Osteoblast (primary cell): ENCODE measurements at places on chromosomes 11 and 22. TPM values are rescaled to one million over a fixed set of nuclear protein-coding genes. Genes with fewer than 3 reads are reported as not detected.
A peak's percentile ranks its signal among the peaks of the same experiment; 100 is the strongest.

DNA sequence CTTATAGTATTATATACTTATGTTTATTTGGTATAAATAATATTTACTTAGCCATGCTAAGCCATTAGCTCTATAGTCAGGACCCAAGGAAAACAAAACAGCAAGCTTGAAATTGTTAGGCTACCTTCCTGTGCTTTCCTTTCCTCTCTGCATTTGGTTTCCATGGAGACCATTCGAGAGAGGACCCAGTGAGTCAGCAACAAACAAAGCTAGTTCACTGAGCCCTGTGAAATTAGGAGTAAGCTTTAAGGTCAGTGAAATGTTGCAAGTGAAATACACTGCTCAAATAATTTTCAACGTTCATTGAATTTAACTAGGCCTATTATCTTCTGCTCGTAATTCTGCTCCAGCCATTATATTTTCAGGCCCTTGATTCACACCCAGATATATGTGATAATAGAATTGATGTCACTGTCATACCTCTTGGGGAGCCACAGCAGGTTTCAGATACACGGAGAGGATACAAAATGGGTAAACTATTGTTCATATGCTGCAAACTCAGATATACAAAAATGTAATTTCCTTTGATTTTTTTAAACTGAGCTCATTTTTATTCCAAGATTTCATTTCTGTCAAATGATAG lies 9.1 kb upstream of the OR10D3 start:
- peak; percentile 60 for DNase-seq

DNA sequence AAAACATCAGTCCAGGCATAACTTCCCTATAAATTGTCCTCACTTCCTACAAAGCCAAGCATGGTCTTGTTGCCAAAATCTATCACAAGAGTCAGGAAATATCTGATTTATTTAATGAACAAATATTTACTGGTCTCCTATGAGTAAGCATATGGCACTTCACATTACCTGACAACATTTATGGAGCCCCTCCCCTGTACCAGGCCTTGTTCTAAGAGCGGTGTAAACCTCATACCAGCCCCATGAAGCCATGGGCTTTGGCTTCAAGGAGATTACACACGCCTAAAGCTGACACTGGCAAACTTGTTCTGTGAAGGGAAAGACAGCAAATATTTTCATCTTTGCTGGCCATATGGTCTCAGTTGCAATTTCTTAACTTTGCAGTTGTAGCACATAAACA lies 43.0 kb upstream of the EIF3D start:
- no peak for DNase-seq

The PARVB gene
- total RNA-seq = 24.5 and 29.3 TPM in 2 replicates

The TYR gene
- not detected in 2 replicates for total RNA-seq

The MAPK8IP1 gene
- 8.0 and 9.7 TPM in 2 replicates for total RNA-seq

DNA sequence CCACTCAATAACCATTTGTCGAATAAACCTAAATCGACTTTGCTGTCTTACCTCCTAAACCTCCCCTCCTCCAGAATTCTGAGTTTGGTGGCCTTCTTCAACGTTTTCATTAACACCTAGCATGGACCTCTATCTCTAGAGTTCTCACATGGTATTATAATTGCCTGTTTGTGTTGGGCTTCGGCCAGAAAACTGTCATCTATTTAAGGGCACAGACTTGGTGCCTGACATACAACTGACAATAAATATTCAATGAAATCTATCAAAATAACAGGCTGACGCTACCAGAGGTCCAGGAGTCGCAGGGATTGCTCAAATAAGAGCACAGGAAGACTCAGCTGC lies 687 bp downstream of the ALKBH8 start:
- no peak for DNase-seq

The UBQLNL gene
- 0.29 and 0.36 TPM in 2 replicates for total RNA-seq

The HBB gene
- not detected in 2 replicates for total RNA-seq

- DNase-seq = no peak
These were observed 5.7 kb downstream of the NF2 start for GRCh38 chr22:29609139-29609538.

- no peak for DNase-seq
These were observed 914.5 kb downstream of the METTL15 start for GRCh38 chr11:29022676-29023075.

GRCh38 chr11:124081483-124081882 lies 33.8 kb upstream of the VWA5A start:
- no peak for DNase-seq

The BIRC3 gene
- total RNA-seq = 1.2 and 1.8 TPM in 2 replicates

The TRIOBP gene
- 144 and 162 TPM in 2 replicates for total RNA-seq

GRCh38 chr22:43945632-43946383 lies 9.4 kb upstream of the SAMM50 start:
- peak; percentile 96 for DNase-seq

DNA sequence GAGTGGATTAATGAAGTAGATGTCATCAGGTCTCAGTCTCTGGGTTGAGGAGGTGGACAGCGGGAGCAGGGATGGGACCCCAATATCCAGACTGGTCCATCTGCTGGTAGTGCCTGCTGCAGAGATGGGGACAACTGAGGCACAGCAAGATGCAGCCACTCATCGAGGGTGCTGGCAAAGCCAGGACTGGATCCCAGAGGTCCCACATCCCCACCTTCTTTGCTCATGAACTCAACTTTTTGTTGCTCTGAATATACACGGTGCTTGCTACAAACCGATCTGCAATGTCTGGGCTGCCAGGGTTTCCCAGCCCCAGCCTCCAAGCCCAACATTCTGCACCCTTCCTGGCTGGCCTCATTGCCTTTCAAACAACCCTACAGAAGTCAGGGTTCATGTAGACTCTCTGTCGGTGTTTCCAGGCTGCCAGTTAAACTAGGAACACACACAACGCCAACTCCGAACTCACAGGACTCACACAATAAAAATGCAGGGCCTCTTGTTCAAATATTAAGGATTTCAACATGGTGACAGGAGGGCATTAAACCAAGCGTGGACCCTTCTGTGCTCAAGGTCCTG lies 168.2 kb downstream of the MN1 start:
- peak; percentile 78 for DNase-seq

GRCh38 chr22:24146194-24146616 lies 35.1 kb upstream of the SUSD2 start:
- peak; percentile 95 for DNase-seq

The C11orf16 gene
- total RNA-seq = 0.29 TPM in 1 of 2 replicates, not detected in the other

The KIF18A gene
- total RNA-seq = 4.0 and 5.0 TPM in 2 replicates

The MAPK8IP2 gene
- total RNA-seq = 0.29 and 0.36 TPM in 2 replicates

- DNase-seq = no peak
These were observed 44.4 kb downstream of the KMT5B start for GRCh38 chr11:68168694-68169093.

The TEAD1 gene
- 166 and 176 TPM in 2 replicates for total RNA-seq

The PATE2 gene
- total RNA-seq = 0.29 and 0.36 TPM in 2 replicates

The OR52H1 gene
- 0.29 and 0.36 TPM in 2 replicates for total RNA-seq

GRCh38 chr22:49763696-49764095 lies 64.0 kb downstream of the BRD1 start:
- no peak for DNase-seq

GRCh38 chr22:24516301-24516737 lies 21.2 kb downstream of the UPB1 start:
- DNase-seq = peak; percentile 96

The TSKU gene
- 23.5 and 24.2 TPM in 2 replicates for total RNA-seq

DNA sequence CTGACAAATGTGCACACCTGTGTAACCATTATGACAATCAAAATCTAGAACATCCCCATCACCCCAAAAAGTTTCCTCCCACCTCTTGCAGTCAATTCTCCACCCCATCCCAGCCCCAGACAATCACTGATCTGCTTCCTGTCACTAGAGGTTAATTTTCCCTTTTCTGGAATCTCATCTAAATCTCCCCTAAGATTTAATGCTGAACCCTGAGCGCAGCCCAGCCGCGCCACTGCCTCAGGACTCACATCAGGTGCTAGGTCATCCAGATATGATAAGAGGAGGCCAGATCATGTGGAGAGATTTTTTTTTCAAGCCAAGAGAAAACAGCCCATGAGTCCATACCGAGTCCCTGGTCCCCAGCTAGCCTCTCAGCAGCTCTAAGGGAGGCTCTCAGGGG lies 4.3 kb upstream of the TMPRSS13 start:
- no peak for DNase-seq

GRCh38 chr22:27751277-27752070 lies 50.1 kb downstream of the MN1 start:
- DNase-seq = peak; percentile 75

The ART1 gene
- total RNA-seq = not detected in 2 replicates

DNA sequence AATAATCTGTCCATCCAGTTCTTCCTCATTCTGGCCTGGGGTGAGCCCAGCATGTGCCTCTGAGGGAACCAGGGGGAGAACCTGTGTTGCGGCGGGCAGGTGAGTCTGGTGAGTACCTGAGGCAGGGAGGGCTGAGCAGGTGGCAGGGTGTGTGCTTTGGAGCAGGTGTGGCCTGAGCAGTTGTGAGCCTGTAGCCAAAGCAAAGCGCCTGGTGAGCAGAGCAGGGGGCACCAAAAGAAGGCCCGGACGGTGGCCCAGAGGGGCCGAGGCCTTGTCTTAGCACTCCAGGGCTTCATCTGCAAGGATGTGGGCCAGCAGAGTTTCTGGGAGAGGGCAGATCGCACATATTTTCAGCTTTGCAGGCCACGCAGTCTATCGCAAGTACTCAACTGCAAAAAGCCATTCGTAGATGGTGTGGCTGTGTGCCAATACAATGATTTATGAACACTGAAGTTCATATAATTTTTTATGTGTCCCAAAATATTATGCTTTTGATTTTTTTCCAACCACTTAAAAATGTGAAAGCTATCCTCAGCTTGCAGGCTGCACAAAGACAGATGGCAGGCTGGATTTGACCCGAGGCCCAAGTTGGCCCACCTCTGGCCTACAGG lies 8.7 kb downstream of the GLB1L2 start:
- peak; percentile 15 for DNase-seq
